ENCODE measurements at places on chromosomes 3 and 15.

GRCh38 chr3:147311716-147312115 lies 94.6 kb downstream of the ZIC4 start:
- no peak for DNase-seq

DNA sequence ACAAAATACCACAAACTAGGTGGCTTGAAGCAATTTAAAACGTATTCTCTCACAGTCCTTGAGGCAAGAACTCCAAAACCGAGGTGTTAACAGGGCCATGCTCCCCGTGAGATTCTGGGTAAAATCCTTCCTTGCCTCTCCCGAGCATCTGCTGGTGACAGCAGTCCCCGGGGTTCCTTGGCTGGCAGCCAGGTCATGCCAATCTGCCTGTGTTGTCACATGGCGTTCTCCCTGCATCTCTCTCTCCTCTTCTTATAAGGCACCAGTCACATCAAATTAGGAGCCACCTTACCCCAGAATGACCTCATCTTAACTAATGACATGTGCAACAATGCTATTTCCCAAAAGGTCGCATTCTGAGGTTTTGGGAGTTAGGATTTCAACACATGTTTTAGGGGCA lies 26.3 kb upstream of the LRRN1 start:
- no peak for DNase-seq

DNA sequence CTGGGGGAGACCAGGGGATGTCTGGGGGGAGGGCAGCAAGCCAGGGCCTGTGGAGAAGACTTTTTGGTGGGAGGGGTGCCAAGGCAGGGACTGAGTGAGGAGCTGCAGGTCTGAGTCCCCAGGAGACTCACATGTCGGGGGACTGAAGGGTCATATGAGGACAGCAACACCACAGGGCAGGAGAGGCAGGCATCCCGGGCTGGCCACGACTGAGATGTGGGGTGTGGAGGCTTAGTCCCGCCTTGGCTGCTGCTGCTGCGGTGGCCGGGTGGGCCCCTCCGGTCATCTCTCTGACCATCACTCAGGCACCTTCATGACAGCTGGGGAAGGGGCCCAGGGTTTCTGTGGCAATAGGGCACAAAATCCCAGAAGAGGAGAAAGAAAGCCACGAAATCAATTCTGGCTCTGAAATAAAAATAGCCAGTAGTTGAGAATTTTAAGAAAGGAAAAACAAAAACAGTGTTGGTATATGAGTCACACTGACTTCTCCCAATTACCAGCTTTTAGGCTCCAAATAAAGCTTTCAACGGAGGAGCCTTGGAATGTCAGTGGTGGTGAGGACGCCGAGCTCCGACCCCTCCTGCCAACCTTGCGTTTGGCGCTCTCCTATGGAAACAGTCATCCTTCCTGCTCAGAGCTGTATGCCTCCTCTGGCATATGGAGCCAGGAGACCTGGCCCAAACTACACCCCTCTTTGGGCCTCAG lies 52.9 kb upstream of the ITGA11 start:
- DNase-seq: no peak

DNA sequence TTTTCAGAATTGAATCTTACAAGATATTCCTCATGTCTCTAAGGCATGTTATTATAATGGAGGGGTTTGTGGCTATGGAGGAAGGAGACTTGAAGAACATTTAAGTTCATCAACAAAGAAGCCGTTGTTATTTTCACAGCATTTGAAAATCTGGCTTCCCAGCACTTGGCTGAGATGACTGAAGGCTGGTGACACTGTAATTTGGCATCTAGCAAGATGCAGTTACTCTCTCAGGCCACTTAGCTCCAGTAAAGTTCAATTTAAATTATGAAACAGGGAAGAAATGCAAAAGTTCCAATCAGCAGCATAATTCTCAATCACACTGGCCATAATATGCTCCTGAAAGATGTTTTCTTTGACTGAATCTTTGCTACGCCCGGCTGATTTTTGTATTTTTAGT lies 139.4 kb upstream of the NUDT16 start:
- no peak for DNase-seq

GRCh38 chr15:47857776-47858167 lies 140.5 kb downstream of the SEMA6D start:
- no peak for DNase-seq

- DNase-seq: no peak
Observed at GRCh38 chr3:35616346-35616745, 23.0 kb upstream of the ARPP21 start.

DNA sequence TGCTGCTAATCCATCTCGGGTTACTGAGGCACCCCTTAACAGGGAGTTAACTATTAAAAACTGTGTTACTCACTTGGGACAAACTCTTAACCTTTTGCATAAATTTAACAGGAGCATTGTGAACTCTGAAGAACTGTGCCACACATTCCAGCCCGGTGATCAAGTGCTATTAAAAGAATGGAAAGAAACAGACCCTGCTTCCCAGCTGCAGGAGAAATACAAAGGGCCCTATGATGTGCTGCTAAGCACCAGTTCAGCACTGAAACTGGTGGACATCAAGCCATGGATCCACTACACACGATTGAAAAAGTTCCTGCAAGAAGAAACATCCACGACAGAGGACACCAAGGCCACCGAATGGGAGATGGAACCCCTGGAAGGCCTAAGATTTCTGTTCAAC lies 114.7 kb upstream of the PLCL2 start:
- no peak for DNase-seq

DNA sequence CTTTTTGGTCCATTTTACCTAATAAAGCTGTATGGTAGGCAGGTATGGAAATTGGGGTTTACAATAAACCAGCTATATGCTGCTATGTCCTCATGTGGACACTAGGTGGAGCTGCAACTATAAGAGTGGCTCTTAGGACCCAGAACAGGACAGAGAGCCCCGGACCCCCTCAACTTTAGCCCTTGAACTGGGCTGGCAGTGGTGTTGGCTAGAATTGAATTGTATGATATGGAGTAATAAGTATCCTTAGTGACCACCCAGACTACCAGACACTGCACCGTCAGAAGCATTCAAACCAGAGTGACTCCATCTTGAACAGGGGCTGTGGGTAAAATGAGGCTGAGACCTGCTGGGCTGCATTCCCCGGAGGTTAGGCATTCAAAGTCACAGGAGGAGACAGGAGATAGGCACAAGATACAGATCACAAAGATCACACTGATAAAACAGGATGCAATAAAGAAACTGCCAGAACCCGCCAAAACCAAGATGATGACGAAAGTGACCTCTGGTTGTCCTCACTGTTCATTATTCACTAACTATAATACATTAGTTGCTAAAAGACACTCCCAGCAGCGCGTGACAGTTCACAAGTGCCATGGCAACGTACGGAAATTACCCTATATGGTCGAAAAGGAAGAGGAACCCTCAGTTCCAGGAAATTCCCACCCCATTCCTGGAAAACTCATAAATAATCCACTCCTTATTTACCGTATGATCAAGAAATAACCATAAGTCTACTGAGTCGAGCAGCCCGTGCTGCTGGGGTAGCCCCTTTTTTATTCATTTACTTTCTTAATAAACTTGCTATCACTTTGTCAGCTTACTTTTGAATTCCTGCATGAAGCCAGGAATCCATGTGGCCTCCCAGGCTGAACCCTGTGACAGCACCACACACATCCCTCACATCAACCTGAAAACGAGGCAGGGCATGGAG lies 68.7 kb upstream of the BLM start:
- DNase-seq: no peak

GRCh38 chr15:74443100-74443909 lies 9.5 kb upstream of the SEMA7A start:
- DNase-seq: no peak

DNA sequence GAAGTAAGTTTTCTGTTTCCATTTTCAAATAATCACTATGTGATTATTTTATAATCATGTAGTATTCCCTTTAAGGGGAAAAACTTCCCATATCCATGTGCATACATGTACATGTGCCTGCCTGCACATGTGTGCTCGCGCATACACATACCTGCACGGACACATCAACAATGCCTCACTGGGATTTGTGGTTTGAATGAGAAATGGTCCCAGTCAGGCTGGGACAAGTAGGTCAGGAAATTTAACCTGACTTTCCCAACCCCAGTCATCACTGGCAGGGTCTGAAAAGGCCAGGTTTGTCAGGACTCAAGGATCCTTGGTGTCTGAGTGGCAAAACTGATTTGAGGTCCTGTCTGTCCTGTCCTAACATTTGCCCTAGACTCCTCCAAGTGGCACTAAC lies 109.3 kb upstream of the MRPS22 start:
- DNase-seq: no peak

- DNase-seq: no peak
Observed at GRCh38 chr3:195246581-195246995, 24.4 kb downstream of the XXYLT1 start.

DNA sequence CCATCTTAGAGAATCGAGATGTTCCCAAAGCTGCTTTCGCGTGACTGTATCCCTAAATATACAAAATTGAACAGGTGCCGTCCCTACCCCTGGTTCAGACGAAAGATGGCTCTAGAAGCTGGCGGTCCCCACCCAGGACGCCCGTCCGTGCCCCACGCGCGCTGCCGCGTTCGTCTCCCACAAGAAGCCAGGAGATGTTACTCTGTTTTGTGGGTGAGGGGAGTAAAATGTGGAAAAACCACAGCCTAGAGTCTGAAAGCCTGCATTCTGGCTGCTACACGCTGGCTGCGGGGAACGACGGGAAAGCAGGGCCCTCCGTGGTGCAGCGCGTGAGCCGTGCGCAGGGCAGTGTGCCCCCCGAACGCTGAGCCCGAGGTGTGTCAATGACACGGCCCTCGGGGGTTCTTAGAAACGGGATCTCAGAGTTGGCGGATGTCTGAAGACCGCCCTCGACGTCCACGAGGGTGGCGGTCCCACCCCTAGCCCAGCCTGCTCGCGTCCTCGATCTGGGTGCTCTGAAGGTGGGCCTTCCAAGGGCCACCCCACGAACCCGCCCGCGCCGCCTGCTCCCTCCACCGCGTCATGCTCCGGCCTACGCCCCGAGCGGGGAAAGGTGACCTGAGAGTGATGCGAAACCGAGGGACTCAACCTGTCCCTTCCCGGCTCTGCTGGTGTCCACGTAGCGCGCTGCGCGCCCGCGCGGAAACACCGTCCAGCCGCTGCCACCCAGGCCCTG lies 95.6 kb downstream of the OCA2 start:
- DNase-seq: no peak

DNA sequence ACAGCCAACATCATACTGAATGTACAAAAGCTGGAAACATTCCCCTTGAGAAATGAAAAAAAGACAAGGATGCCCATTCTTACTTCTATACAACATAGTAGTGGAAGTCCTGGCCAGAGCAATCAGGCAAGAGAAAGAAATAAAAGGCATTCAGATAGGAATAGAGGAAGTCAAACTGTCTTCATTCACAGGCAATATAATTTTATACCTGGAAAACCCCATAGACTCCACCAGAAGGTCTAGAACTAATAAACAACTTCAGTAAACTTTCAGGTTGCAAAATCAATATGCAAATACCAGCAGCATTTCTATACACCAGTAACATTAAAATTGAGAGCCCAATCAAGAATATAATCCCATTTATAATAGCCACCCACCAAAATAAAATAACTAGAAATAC lies 27.1 kb upstream of the THSD4 start:
- no peak for DNase-seq

- DNase-seq: no peak
Observed at GRCh38 chr3:134864636-134865035, 69.6 kb downstream of the EPHB1 start.

DNA sequence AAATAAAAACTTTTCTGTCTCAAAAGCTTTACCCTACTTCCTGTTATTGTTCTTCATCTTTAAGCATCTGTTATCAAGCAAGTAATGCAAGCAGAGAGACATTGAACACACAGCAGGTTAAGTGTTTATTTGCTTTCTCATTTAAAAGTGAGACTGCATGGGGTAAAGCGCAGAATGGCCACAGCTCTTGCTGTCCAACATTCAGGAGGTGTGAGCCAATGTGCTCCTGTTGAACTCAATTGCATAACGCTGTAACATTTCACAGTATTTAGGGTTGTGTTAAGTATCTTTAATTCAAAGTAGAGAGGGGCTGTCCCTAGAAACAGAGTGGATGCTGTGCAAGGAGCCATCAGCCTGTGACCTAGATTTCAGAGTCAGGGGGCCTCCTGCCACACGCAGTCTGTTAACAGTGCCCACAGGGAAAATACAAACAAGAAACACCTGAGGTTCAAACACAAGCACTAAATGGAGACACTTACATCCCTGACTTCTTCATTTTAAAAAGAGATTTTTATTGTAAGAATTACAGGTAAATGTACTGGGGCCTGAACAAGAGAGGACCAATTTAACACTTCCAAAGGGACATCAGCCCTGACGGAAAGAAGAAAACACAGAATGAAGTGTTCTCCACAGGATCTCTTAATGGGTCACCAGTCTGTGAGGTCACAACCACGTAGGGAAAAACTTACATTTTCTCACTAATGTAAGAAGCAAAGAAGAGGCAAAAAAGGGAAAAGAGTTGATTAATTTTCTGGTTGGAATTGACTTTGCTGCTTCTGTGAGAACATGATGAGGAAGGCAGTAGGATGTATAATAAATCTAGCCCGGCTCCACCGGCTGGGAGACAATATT lies 815.1 kb downstream of the VGLL3 start:
- no peak for DNase-seq

- no peak for DNase-seq
Observed at GRCh38 chr3:15064299-15064834, 748 bp downstream of the MRPS25 start.

- no peak for DNase-seq
Observed at GRCh38 chr3:151145713-151146070, 57.3 kb downstream of the GPR171 start.

- no peak for DNase-seq
Observed at GRCh38 chr3:56323986-56324420, 144.3 kb downstream of the ERC2 start.

DNA sequence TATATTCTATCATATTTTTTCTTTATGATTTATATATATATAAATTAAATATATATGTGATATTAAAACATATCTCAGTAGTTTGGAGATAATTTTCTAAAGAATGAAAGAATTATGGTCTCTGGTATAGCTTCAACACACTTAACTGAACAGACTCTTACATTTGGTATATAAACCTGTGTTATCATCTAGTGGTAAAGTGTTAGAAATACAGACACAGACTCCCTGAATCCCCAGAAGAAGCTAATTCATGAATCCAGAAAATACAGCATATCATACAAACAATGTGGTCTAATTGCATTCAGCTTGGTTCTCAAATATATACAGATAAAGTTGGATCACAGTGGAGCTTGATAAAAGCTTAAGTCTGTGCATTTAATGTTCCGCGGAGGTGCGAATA lies 1100.4 kb downstream of the ROBO2 start:
- no peak for DNase-seq

Measured in activated gamma-delta T cell treated with anti-CD3 and anti-CD28 coated beads, Interleukin-2, amount 50 U/mL, for 16 hours (primary cell).